Progenitor cell of endocrine pancreas (in vitro differentiated cells): ENCODE measurements at places on chromosomes 7 and 10. TPM values are rescaled to one million over a fixed set of nuclear protein-coding genes. Genes with fewer than 3 reads are reported as not detected.

DNA sequence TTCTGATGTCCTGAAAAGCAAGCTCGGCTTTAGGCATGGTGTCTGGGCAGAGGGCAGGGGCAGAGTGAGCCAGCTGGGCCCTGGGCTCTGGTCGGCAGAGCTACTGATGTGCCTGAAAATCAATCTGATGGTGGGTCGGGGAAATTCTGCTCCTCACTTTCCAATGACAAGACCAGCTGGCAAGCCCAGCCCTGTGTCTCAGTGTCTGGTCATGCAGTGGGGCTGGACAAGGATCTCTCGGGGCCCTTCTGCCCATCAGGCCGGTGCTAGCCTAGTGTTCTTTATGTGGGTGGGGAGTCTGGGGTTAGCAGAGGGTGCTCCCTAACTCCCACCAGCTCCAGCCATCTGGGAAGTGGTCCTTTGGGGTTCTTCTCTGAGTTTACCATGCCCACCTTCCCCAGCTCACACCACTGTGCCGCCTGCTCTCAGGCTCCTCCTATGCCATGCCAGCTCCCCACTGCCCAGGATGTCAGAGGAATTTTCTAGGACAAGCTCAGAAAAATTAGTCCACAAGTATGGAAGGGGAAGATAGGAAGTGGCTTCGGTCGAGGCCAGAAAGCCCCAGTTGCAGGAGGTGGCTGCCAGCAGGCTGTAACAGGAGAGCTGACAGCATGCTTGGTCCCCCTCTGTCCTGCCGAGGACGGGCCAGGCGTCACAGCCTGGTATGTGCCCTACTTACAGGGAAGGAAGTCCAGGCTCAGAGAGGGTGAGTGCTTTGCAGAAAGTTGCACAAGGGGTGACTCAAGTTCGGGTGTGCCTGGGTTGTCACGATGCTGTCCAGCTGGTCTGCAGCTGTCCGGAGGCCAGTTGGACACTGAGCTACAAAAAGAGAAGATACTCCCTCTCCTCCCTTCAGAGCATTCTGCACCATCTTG lies 135.2 kb downstream of the ADCY1 start:
- no peaks in the 10 kb centered on the region for H3K36me3 ChIP-seq
- H3K27me3 ChIP-seq, result no peaks in the 10 kb centered on the region
- no peak overlapping the region for H3K27ac ChIP-seq
- no peaks in the 10 kb centered on the region for H3K4me1 ChIP-seq

The GSTO2 gene
- 9.6 and 9.8 TPM in 2 replicates for total RNA-seq

GRCh38 chr7:96407427-96407826 lies 85.5 kb upstream of the SLC25A13 start:
- no peaks in the 10 kb centered on the region for H3K27me3 ChIP-seq
- no peak for DNase-seq
- no peaks in the 10 kb centered on the region for H3K4me1 ChIP-seq
- H3K4me3 ChIP-seq, result no peak overlapping the region
- H3K27ac ChIP-seq, result no peak overlapping the region
- no peaks in the 10 kb centered on the region for H3K36me3 ChIP-seq

DNA sequence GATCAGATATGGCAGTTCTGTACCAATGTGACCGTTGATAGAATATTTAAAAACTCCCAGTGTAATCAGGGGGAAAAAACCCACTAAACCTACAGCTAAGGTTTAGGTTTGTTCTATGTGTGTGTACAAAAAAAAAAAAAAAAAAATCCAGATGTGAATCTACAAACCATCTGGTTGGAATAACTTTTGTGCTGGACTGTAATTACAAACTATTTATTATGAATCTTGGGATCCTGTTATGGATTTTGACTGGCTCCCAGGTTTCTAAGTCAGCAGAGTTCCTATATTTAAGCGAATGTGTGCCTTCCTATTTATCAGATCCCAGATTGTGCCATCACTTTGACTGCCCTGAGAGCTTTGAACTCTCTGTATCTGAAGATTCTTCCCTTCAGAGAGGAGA lies 29.1 kb downstream of the BMPER start:
- H3K4me1 ChIP-seq, result no peaks in the 10 kb centered on the region
- no peak overlapping the region for H3K27ac ChIP-seq
- peaks cover 51% of the 10 kb centered on the region for H3K27me3 ChIP-seq
- H3K36me3 ChIP-seq, result no peaks in the 10 kb centered on the region

The SNX8 gene
- total RNA-seq, result 15.6 and 19.0 TPM in 2 replicates
